ENCODE measurements at places on chromosomes 6 and 20.

GRCh38 chr20:10609276-10609675 lies 64.5 kb downstream of the JAG1 start:
- DNase-seq = peak; percentile 86

GRCh38 chr20:2387180-2387577 lies 6.5 kb downstream of the TGM6 start:
- DNase-seq = no peak

DNA sequence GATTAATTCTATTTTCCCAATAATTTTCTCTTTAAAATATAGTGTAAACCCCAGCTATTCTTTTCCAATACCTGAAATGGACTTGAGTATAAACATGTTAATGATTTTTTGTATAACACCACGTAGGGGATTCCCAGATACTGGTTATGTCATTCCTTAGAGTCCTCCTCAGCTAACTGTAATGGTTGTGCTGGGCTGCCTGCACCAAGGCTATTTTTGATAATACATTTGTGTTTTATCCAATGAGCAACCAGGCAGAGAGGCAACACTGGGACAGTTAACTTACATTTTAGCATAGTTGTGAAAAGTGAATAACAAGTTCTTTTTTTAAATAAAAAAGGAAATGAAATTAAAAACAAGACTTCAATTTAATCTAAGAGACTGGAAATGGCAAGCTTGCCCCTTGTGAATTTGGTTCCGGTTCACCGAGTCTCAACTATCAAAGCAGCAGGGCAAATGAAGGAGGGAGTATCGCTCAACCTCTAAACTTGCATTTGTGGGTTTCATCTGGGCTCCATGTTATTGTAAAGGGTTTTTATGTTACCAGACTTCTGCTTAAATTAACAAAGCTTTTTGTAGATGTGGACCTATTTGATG lies 18.8 kb upstream of the BACH2 start:
- no peak for DNase-seq

GRCh38 chr6:141259807-141260206 lies 872.9 kb upstream of the GJE1 start:
- DNase-seq = peak; percentile 61

- no peak for DNase-seq
Measured at GRCh38 chr20:22241609-22242008, 342.8 kb downstream of the FOXA2 start.

- no peak for DNase-seq
Measured at GRCh38 chr20:3586093-3586492, 77.1 kb downstream of the GFRA4 start.

DNA sequence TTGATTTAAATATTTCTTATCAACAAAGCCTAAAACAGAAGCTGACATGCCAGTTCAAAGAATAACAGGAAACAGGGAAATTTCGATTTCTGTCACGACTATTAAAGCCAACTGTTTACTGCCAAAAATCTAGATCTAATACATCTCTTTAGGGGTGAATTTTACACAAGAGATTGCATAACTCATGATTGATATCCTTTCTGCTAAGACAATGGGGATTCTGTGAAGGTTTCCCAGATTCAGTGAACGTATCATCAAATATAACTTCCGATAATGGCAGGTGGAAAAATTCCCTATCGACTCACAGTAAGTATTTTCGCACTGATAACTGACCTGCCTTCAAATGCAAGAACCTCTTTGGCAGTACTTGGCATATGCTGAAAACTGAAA lies 42.9 kb downstream of the NHSL1 start:
- no peak for DNase-seq

GRCh38 chr6:8939615-8940014 lies 504.3 kb upstream of the SLC35B3 start:
- DNase-seq = no peak

DNA sequence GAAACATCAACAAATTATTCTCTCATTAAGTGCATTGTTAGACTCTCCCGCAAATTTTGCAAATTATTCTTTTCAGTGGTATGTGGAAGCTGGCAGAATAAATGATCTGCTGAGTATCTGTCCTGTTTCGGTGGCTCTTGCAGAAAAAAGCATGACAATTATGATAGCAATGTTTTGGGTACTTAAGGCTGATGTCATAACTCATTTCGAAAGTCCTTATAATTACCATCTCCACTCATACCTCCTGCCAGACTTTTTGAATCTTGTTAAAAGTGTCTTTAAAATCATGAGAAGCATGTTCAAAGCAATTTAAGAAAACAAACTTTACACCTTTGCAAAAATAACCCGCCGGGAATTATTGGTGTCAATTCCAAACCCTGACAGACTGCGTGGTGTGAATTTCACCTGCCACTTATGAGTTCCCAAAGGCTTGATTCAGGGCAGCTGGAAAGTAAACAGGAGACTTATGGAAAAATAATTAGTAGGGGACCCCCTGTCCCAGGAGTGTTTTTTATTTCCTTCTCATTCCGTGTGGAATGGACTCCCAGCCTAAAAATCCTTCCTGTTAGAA lies 87.6 kb upstream of the E2F3 start:
- DNase-seq = peak; percentile 14

DNA sequence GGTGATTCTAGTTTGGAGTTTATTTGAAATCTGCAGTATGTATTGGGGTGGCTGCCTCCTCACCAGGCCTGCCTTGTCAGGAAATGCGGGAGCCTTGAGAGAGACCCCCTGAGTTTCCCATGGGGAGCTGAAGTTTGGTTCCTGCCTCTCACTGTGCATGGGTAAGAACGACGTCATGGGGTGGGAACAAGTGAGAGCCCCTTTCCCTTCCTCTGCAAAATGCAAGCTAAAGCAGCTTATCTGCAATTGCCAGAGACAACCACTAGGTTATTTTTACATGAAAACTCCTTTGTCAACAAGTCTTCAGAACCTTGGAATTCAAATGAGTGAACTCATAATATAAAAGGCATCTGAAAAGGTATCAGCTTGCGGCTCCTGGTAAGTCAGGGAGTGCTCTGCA lies 58.4 kb downstream of the TMEM170B start:
- DNase-seq = no peak

- DNase-seq = no peak
Measured at GRCh38 chr6:137181891-137182653, 8.6 kb upstream of the IL22RA2 start.

GRCh38 chr6:149876241-149876933 lies 12.2 kb upstream of the LRP11 start:
- no peak for DNase-seq

DNA sequence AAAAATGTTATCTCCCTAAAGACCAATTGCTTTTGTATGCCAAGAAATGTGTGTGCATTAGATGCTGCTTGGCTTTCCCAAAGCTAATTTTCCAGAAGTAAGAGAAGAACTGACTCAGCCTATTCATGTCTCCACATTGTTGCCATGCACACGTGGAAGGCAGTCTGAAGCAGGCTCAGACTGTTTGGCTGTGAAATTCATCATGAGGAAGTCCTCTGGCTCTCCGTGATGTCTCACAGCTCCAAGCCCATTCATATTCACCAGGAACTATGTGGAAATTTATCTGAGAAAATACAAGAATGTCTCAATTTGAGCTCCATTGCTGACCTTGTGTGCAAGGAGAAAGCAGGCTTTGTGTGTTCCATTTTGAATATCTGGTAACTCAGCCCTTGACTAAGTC lies 1022.2 kb upstream of the GJE1 start:
- peak; percentile 25 for DNase-seq

DNA sequence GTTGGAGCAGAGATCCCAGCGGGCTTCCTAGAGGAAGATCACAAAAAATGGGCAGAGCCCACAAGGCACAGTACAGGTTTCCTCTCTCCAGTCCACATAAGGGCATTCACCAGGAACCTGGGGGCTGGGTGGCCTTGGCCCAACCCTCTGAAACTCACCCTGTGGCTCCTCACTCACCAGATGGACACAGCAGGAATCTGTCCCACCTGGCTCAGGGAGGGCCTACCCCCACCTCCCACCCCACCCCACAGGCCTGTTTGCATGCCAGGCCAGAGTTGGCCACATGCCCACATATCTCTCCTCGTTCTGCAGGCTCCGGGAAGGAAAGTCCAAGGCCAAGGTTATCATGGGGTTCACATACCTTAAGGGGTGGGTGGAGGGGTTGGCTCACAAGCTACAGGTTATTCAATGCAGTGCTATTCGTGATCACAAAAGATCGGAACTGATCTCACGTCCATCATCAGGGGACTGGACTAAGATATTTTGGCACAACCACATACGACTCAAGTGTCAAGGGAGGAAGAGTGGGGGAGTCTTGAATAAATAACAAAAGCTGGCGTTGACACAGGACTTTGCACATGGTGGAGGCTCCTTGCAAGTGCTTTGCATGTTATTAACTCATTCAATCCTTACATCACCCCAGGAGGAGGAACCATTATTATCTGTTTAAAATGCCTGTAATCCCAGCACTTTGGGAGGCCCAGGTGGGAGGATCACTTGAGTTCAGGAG lies 13.0 kb downstream of the RIPOR3 start:
- no peak for DNase-seq

DNA sequence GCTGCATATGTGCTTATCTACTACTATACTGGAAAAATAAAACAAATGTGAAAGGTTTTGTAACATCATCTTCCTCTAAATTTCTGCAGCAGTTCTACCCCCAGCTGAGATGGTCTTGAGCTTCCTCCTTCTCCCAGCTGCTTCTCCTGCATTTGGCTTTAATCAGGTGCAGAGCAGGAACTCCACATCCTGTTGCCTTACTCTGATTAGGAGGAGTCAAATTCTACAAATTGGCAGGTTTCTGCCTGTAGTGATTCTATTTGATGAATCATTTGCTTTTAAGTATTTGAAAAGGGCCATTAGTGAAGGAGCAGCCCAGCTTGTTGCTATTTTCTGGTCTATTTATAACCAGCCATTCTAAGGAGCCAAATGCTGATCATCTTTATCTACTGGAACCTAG lies 224.5 kb downstream of the GMDS start:
- DNase-seq = peak; percentile 88

GRCh38 chr6:3046295-3046694 lies 22.0 kb upstream of the RIPK1 start:
- DNase-seq = no peak

GRCh38 chr6:170228946-170229310 lies 62.0 kb downstream of the DLL1 start:
- DNase-seq = no peak

DNA sequence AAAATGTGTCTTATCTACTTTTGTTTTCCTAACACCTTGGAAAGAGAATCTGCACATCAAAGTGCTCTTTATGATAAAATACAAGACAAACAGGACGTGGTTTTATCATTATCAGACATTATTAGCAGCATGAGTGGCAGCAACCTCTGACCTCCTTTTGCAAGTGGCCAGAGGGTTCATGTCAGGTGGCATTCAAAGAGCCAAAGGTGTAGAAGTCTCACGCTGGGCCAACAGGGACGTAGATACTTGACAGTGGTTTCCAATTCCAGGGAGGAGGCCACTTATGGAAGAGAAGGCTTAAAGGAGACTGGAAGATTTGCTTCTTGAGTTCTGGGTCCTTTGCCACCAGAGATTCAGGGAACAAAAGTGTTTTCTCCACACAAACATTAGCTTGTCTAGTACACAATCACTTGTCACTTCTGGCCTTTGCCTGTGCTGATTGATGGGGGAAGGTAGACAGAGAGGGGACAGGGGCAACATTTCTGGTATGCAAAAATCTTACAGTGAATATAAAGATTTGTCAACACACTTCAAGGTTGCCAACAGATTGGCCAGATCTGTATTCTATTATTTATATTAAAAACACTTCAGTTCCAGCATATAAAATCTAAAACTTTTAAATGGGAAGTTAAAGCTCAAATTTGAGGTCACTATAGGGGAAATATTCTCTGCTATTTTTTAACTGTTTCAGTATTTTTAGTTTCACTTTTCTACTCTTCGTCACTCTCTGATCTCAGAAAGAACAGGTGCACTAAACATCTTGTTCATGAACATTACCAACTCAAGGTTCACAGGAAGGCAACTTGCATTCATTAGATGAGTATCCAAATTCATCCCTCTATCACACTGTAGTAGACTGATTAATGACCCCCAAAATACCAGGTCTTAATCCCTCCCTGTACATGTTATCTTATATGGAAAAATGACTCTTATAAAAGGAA lies 52.1 kb upstream of the FBXO30 start:
- no peak for DNase-seq

DNA sequence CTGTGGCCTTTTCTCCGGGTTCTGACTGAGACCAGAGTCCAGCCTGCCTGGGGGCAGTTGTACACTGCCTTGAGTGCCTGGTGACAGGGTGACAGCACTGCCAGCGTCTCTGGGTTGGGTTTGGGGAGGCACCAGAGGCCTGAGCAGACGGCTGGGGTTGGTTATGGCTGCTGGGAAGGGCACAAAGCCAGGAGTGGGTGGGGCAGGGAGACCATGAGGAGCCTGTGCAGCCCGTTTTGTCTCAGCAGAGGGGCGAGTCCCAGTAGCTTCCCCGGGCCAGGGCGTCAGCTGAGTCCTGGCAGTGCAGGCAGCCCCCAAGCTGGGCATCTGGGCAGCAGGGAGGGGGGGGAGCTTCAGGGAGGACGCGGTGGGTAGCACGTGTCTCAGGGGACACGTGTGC lies 15.3 kb upstream of the SULF2 start:
- DNase-seq = no peak

DNA sequence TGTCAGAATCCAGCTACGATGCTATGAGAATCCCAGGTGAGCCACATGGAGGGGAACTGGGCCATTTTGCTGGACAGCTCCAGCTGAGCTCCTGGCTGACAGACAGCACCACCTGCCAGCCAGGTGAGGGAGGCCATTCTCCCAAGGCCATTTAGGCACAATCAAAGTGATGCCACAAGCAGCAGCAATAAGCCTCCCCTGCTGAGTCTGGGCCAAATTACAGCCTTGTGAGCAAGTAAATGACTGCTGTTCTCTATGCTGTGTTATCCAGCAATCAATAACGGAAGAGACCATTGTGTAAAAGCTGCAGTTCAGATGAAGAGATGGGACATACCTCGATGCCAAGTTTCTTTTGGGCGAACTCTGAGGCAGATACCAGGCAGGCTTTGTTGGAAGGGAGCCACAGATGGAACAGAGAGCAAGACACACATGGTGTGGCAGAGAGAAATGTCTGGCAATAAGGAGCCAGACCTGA lies 14.0 kb upstream of the SCGN start:
- DNase-seq = no peak

GRCh38 chr6:44192428-44193041 lies 24.2 kb upstream of the MYMX start:
- no peak for DNase-seq

DNA sequence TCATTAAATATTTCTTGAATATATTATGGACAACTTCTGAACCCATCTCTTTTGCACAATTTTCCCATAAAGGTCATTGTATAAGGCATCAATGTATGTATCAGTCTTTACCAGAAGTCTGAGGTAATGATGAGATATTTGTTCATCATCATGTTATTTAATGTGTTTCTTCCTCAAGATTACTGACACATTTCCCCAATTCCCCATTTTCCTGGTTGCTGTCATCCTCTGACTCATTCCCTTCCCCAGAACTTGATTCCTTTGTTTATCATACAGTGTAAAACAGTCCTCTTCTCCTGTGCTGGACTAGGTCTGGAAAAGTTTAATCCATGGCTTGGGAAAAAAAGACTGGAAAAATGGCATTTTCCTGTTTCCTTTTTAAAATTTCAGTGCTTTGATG lies 107.9 kb upstream of the FLRT3 start:
- DNase-seq = peak; percentile 36

DNA sequence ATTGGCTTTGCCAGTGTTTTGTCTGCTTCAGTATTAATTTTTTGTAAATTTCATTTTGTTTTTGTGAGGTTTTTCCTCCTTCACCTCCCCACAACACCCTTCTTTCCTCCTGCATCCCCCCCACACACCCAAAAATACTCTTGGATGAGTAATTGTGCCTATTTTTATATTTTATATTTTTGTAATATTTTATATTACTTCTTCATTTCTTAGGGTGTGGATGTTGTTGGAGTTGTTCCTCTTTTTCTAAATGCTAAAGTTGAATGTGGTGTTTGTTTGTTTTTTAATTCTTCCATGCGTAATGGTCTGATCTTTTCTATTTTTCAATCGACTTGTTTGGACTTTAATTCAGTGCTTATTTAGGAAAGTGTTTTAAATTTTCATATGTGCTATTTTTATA lies 420.5 kb upstream of the SOX4 start:
- DNase-seq = no peak

Measured in fibroblast of gingiva (primary cell).